Stimulated activated CD8-positive, alpha-beta memory T cell treated with anti-CD3 and anti-CD28 coated beads, Interleukin-4, amount 100 ng/mL, for 1 hour (primary cell): ENCODE measurements at places on chromosomes 4 and X.

DNA sequence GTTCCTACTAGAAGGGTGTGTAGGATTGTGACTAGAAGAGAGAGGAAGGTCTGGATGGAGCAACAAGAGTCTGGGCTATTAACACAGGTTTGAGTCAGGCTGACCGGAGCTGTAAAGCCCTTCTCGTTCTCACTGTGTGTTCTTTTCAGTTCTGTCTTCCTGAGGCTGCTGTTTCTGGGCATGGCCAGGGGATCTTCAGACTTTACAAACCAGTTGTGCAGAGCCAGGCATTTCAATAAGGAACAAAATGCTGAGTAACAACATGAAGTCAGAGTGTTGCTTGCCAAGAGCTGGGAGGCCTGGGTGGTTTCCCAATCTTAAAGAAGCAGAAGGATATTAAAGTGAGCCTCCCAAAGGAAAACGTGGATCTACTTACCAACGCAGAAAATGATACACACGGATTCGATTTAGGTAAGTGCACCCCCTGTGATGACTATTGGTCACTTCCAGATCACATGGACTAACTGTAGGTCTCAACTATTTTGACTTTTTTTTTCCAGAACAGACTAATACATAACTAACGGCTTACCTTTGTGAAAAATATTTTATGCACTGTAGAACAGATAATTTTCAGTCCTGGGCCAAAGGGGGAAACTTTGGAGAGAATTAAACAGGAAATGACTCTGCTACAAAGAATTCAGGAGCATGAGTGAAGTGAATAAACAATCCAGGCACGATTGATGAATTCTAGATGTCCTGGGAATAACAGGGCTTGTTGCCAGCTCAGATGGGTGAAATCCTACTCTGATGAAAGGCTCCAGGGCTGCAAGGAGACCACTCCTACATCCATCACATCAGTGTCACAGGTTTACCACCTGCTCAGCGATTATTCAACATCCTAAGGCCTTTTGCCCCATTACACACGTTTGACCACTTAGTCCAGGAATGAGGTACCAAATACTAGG lies 94.5 kb downstream of the ANXA3 start:
- no peak for DNase-seq

GRCh38 chr4:88697588-88698329 lies at the start of gene NAP1L5:
NAP1L5 (minus strand) TSS chr4:88697829; CDS start chr4:88697754, 75 bp downstream.
- peak; percentile 32 for DNase-seq

- no peak for DNase-seq
Measured at GRCh38 chr4:117334451-117335188, 249.2 kb upstream of the TRAM1L1 start.

- no peak for DNase-seq
Measured at GRCh38 chr4:152613841-152614721, 65.7 kb downstream of the TMEM154 start.

- no peak for DNase-seq
Measured at GRCh38 chrX:111052478-111052877, 43.5 kb upstream of the PAK3 start.

- no peak for DNase-seq
Measured at GRCh38 chr4:3659131-3659530, 107.1 kb upstream of the ADRA2C start.

DNA sequence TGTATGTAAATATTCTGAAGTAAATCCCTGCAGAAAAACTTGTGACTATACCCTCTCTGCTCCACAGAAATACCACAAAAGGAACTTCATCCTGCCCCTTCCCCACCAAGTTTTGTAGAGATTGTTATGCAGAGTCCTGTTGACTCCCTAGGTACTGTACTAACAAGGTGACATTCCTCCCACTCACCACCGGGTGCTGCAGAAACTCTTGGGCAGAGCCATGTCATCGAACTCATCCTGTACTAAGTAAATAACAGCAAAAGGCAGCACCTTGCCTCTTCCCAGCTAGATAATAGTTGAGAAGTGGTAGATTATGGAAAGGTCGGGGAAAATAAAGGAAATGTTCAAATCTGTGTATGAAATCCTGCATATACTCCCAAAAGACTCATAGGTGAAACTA lies 233.3 kb downstream of the STPG2 start:
- no peak for DNase-seq

DNA sequence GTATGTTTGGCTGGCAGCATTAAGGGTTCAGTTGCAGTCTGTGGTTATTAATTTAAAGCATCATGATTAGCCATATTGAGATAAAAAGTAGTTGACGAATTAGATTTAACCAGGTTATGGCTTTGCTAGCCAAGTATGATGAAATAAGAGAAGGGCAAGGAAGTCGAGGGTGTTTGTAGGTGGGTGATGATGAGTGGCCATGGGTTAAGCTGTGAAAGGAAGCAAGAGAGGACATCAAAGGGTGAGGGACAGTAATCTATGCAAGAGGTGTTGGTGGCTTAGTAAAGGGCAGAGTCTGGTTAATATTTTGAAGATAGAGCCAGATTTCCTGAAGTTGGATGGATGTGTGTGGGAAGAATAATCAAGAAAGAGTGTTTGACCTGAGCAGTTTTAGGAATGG lies 44.5 kb downstream of the STIM2 start:
- no peak for DNase-seq

- no peak for DNase-seq
Measured at GRCh38 chr4:26583538-26583864, 383 bp upstream of the TBC1D19 start.

DNA sequence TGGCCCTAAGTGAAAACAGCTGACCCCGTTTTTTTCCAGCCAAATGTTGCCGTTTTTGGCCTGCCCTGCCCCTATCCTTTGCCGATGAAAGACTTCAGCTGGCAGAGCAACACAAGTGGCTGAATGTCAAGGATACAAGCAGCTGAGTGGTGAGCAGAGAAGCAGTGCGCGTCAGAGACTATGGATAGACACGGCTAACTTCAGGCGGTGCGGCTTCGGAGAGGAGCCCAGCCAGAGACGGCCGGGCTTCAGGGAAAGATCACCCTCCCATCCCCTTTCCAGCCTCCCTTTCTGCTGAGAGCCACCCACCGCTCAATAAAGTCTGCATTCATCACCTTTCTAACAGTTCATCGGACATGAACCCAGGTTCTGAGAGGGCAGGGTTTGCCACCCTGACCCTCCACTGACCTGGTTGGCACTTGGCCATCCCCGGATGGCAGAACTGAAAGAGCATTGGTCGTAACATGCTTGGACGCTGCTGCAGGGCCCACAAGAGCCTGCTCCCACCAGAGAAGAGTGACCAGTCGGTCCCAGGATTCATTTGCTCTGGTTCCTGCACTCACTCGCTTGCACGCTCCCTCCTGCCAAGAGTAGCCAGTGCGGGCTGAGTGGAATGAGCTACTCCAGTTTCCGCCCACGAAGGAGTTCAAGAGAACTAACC lies 125.8 kb downstream of the PPEF1 start:
- no peak for DNase-seq

DNA sequence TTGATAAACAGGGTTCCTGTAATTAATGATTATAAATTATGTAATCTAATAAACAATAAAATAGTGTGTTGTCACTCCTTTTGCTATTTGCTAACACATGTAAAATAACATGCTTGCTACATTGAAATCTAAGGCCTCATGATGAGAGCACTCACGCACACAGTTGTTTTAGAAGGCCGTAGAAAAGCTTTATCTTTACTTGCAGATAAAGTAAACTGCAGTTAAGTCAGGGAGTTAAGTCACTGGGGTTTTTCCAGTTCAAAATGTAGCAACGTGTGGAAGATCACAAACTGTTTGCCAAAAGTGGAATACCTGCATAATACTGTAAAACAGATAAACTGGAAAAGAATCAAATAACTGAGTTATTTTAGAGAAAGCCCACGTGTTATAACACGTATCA lies 187.3 kb upstream of the PACRGL start:
- no peak for DNase-seq

- no peak for DNase-seq
Measured at GRCh38 chr4:151922811-151923210, 162.0 kb upstream of the GATB start.

GRCh38 chrX:49829016-49829415 lies at the start of gene PAGE4:
PAGE4 (plus strand) TSS chrX:49829303; CDS start chrX:49830429, 1,126 bp downstream.
- DNase-seq = no peak

DNA sequence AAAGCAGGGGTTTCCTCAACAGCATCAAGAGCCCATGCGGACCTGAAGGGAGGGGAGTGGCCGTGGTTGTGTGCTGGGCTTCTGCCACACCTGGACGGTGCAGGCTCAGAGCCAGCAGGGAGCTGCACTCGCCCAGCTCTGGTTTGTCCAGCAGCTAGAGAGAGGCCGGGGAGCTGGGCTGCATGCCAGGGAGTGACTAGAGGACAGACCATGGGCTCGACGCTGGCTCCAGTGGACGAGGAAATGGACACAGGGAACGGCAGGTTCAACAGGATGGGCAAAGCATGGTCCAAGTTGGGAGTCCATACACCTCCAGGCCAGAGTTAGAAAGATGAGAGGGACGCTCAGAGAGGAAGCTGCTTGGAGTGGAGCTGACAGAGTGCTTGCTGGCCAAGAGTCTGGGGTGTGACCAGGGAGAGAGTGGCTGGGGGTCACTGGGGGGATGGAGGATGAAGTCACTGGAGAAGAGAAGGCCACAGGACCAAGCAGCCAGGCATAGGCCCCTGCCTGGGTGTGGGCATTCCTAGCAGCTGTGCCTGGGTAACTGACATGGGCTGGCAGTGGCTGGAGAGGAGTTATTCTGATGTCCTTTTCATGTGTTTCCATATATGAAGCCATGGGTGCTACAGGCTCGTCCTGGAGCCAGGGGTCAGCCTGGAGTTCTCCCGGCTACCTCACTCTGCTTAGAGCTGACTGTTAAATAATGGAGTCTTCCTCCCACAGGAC lies 42.8 kb downstream of the HTT-AS start:
- DNase-seq = no peak

- no peak for DNase-seq
Measured at GRCh38 chrX:45428831-45429230, 228.2 kb upstream of the DIPK2B start.

- no peak for DNase-seq
Measured at GRCh38 chr4:69831646-69832325, 28.2 kb downstream of the SULT1E1 start.

DNA sequence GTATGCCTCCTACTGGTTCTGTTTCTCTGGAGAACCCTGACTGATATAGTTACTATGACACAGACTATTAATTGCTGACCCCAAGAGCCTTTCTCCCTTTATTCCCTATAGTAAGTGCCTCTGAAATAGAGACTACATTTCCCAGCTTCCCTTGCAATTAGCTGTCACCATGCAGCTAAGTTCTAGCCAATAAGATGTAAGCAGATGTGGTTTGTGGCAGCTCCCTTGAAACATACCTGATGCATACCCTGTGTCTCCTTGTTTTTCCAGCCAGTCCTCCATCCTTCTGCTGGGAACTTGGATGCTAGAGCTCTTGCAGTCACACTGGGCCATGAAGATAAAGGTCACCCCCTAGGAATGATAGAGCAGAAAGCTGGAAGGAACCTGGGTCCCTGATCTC lies 9.7 kb upstream of the TMEM165 start:
- no peak for DNase-seq
